ENCODE measurements at places on chromosomes 3 and 15.

GRCh38 chr15:62432702-62433398 lies 267.8 kb upstream of the C2CD4B start:
- DNase-seq: no peak

GRCh38 chr3:111539351-111540331 lies 2.4 kb upstream of the CD96 start:
- DNase-seq: peak; percentile 55

DNA sequence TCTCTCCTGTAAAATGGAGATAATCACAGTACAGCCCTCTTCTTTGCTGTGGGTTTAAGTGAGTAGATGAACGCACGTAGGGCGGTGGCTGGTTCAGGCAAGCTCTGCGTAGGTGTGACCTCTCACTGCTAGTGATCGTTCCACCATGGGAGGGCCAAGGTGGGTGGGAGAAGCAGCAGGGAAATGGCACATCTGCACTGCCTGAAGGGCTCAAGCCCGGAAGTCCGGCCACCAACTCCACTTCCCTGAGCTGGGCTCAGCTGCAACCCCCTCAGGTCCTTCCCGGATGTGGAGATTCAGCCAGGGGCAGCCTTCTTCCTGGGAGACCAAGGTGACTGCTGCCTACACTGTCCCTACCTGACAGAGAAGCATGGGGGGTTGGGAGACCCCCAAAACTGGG lies 102.9 kb downstream of the ADCY5 start:
- DNase-seq: no peak

DNA sequence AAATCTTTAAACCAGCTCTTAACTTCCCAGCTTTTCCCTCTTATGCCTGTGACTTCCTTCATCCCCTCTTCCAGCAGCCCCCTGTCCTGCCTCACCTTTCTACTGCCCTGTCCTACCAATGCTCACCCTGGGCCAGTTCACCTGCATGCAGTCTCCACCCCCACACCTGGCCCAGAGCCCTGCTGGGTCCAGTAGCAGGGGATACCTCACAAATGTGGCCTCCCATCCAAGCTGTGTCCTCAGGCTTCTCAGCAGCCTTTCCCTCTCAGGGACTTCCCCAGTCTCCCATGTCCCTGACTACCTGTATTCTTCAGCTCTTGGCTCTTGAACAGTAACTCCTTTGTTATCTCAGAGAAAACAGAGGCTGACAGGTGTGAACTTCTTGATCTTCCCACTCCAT lies 503.2 kb downstream of the MFSD1 start:
- no peak for DNase-seq

DNA sequence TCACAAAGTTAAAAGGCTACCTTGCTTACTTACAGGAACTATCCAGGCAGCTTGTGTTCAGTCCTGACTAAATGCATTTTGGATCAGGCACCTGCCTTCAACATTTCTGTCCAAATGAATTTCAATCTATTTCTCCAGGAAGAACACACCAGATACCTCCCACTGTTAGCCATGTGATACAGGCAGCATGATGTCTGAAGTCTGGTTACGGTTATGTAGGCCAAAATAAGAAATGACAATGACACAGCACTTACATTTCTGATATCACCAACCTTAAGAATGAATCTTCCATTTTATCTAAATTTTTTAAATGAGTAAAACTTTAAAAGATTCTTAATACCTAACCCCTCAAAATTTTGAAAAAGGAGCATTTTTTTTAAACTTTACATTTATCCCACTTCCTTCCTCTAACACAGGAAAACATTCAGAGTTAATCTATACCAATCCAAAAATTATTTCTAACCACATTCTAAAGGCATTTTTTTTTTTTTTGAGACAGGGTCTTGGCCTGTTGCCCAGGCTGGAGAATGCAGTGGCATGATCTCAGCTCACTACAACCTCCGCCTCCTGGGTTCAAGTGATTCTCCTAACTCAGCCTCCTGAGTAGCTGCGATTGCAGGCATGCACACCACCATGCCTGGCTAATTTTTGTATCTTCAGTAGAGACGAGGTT lies at the start of gene MAP4:
Gene MAP4 (minus strand): TSS at position 116 of the 673 bp plus-strand sequence. CDS start 17,556 bp downstream, outside the sequence.
- DNase-seq: no peak

DNA sequence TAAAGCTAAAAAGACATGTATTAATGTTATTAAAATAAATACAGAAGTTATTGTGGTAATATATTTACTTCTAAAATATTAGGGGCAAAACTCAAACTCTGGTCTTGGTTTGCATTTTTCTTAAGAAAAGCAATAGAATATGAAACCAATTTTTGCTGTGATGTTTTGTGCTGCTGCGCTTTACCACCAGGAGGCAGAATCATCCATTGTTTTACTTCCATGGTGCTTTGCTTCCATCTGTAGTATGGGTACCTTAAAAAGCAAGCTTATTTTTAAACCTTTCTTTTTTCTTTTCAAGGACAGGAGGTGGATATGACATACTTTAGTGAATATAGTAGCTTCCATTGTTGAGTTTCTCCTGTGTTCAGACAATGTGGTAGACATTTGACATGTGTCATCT lies 46.6 kb upstream of the MRPL3 start:
- no peak for DNase-seq

GRCh38 chr3:48232734-48233133 lies 8.2 kb upstream of the ZNF589 start:
- DNase-seq: peak; percentile 47

GRCh38 chr15:33795070-33795469 lies 173.2 kb upstream of the CHRM5 start:
- DNase-seq: no peak

DNA sequence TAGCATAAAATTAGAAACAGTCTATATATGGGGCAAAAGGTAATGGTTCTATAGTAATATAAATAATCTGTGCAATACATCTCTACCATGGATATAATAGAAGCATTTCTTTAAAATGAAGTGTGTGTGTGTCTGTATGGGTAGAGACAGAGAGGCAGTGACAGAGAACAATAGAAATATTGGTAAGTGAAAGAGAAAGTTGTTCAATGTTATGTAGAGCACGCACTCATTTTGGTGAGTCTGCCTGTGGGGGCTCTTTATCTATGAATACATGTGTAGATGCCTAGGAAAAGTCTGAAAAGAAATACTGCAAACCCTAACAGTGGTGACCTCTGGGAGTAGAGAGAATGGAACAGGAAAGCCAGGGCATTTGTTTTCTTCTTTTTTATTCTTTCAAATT lies 182.6 kb downstream of the STAC start:
- no peak for DNase-seq

- no peak for DNase-seq
These were observed 6.8 kb upstream of the RARRES1 start for GRCh38 chr3:158739078-158739477.

DNA sequence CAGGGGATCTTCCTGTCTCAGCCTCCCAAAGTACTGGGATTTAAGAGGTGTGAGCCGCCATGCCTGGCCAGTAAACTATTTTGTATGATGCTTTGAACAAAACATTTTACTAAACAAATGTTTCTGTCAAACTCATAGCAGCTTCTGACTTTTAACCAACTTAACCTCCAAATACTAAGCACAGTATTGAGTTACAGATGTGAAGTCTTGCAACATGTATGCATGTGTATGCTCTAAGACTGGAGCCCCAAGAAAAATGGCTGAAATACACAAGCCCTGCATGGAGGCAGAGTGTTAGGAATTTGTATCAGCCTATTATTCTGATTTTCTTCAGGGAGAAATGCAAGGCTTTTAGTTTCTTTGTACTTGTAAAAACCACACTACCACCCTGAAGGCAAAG lies 137.1 kb downstream of the CBLB start:
- DNase-seq: no peak

DNA sequence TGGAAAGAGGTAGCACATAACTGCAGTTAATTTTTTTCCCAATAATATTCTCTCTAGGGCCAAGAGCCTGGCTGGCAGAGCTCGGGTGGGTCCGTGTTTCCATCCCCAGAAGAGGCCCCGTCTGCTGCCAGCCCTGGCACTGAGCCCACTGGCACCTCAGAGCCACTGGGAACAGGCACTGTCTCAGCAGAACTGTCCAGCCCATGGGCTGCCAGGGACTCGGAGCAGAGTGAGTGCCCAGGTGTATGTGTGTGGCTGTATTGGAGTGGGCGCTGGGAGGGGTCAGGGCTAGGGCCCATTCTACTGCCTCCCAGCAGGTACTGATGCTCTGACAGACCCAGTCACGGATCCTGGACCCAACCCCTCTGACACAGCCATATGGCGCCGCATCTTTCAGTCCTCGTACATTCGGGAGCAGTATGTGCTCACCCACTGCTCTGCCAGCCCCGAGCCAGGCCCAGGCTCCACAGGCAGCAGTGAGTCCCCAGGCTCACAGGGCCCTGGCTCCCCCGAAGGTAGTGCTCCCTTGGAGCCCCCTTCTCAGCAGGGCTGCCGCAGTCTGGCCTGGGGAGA lies 8.9 kb downstream of the VWA5B2 start:
- no peak for DNase-seq

DNA sequence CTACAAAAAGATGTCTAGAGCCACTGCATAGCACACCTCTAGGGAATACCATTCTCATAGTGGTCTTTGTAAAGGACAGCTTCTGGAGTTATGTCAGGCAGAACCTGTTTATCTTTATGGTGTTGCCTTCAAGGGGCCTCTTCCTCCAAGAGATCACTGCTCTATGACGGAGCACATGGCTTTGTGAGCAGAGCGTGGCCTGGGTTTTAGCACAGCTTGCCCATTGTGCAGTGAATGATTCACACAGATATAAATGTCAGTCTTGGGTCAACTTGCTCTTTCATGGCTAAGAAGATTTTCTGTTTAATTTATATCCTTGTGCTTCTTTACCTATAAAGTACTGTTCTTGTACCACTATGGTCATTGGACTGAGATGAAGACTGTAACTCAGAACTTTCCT lies 41.5 kb upstream of the RBMS3 start:
- DNase-seq: no peak

GRCh38 chr3:100288288-100288894 lies 27.6 kb downstream of the TBC1D23 start:
- no peak for DNase-seq

GRCh38 chr3:53026382-53027162 lies 19.3 kb downstream of the SFMBT1 start:
- no peak for DNase-seq

GRCh38 chr15:94056314-94056713 lies 175.0 kb upstream of the MCTP2 start:
- no peak for DNase-seq

DNA sequence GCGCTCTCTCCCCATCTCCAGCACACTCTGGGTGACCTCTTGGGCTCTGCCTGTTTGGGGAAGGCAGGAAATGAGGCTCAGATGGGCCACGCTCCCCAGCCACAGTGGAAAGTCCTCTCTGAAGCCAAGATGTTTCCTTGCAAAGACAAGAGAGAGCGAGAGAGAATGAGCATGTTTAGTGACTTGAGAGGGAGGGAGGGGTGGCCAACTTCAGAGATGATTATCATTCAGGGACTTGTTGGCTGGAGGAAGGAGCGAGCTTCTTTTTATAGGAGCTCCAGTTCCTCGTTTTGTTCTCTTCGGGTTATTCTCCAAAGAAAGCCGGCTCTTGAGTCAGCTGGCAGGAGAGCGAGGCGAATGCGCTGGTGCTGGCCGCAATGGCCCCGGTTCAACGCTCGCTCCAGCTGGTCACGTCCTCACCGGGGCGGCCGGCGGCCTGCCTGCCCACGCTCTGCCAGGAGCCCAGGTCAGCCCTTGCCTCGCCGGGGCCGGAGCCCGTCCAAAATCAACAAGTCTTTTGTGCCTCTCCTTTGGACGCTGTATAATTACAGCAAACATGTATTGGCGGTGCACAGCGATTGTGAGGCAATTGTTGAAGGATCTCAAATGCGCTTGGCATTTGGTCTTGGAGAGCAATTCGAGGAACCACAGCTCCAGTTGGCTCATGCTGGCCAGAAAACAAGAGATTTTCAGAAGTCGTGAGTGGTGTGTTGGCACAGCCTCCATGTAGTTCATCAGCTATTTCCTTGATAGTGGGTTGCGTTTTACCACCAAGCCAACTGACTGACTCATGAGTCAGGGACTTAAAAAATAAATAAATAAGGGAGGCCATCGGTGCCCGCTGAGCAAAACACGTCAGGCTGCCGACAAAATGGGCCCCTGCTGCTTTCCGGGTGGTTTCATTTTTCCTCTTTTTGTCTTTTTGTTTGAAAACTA lies 288.6 kb downstream of the UACA start:
- no peak for DNase-seq

DNA sequence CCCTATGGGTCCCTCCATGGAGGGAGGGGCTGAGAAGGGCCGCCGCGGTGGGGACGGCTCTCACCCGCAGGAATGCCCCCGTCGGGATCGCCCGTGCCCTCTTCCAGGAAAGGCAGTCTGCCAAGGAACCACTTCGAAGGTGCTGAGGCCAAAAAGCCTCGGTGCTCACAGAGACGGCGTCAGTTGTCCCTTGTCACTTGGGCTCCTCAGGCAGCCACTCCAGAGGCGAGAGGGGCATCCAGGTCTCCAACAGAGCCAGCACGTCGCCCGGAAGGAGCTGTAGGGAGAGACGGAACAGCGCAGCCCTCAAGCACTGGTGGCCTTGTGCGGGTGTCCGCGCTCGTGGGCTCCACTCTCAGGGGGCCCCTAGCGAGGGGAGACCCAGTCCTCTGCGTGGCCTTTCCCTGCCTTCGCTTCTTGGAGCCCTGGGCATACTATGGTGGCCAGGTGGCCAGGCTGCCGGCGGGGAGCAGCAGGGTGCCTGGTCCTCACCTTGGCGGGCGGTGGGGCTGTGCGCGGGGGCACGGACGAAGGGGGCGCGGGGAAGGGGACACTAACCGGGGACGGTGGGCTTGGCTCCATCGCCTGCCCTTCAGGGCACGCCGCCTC lies 994 bp downstream of the MESP1 start:
- DNase-seq: no peak

DNA sequence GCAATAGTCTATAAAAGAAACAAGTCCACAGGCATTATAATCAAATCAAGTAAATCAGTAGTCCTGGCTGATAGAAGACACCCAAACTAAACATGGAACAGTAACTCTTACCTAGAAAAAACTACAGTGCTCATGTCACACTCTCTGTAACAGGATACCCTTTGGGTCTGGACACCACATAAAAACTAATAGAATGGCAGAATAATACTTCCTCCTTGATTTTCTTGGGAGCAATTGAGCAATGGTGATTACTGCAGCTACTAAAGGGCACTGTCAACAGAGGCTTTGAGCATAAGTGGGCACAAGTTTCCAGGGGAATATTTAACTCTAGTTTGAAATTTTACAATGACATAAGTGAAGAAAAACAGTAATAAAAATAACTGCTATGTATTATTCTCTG lies 59.5 kb downstream of the GLB1 start:
- no peak for DNase-seq

Data from activated CD4-positive, alpha-beta T cell treated with anti-CD3 and anti-CD28 coated beads, Interleukin-2, amount 50 U/mL, for 4 hours (primary cell).